Ovary (tissue), 10 donors: ENCODE measurements at places on chromosomes 11 and 22.

DNA sequence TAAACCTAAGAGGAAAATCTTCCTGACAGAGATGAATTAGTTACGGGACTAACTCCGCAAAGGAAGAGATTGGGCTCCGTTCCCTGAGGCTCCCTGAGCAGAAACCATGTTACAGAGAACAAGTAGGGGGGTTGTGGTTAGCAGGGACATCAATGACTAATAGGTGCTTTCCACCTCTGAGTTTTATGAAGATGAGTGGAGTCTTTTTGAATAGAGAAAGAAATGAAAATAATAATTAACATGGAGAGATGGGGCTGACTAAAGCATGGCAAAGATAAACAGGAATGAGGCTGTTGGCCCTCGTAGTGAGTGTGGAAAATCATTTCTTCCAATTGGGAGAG is 47.5 kb upstream of the PICALM start:
- no peak for DNase-seq

- DNase-seq: no peak
Observed at GRCh38 chr11:34488855-34489557, 24.6 kb downstream of the ELF5 start.

DNA sequence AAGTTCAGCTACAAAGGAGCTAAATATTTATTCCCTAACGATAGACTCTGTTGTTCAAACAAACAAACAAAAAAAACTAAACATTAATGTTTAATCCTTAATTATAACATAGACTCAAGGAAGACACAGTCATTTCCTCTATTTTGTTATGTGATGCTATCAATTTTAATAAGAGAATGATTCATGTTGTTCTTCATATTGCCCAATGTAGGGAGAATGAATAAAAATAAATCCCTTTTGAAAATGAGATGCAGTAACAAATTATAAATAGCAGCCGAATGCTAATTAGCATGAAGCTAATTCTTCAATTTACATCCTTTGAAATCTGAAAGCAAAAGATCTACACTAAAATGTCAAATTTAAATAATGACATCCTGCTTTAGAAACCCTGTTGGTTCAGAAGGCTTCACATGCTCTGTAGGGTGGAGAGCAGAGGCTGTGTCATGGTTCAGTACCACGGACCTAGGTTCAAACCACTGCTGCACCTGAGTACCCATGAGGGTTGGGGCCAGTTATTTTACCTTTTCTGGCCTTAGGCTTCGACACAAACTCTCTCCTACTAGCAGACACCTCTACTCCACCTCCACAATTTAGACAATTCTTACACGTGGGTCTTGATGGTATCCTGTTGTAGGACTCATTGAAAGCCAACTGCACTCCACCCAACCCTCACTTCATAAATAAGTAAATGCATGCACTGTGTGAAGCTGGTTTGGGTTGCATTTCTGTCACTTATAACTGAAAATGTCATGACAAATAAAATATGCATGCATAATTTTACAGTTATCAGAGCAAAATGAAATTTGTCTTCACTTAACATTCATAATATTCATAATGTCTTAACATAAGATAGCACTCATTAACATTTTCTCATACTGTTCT is 89.0 kb downstream of the RRAS2 start:
- DNase-seq: no peak

- DNase-seq: no peak
Observed at GRCh38 chr11:15291885-15292284, 177.2 kb downstream of the INSC start.

DNA sequence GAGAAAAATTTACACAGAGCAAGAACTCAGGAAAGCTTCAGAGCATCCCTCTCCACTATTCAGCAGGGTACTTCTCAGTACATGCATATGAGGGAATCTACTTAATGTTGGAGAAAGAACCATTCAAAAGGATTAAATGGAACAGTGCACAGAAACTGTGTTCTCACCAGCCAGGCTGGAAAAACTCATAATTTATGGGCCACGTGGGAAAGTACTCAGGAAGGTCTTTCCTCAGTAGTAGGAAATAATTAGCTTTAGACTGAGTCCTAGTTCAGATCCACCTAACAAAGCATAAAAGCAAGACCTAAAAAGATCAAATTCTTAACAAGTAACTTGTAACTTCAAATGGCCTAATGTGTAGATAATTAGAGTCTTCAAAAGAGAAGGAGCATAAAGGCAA is 134.0 kb downstream of the FAM76B start:
- DNase-seq: no peak

GRCh38 chr11:61053191-61053590 is 49.1 kb upstream of the CD5 start:
- no peak for DNase-seq

- DNase-seq: no peak
Observed at GRCh38 chr11:41579546-41579945, 120.1 kb upstream of the LRRC4C start.

GRCh38 chr11:117087446-117087845 is 10.8 kb downstream of the SIK3 start:
- DNase-seq: no peak

DNA sequence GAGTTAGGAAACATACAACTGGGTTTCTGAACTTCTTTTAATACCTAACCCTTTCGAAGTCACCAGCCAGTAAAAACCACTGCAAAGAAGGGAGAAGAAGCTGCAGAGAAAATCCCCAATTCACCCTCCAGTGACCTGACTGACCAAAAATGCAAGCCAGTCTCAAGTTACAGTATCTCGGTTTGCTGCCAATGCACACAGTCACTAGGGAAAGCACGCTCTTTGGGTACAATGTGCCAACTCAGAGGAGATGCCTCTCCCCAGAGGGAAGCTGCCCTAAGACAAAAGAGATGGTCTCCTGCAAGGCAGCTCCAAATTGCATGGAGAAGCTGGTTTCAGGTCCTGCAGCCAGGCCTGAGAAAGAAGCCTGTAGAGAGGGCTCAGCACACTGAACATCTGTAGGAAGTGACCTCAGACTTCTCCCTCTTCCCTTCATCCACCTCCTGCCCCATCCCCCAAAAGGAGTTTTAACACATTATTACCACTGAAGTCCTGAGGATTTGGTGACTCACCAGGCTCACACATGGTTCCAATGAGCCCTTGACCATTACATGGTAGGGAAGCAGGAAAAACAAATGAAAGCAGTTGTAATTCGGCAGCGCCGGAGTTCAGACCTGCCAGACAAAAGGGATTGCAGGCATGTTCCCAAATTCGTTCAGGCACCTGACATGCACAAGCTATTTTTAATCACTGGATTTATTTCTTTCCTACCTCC is 90.1 kb downstream of the ETS1 start:
- DNase-seq: peak; percentile 43

DNA sequence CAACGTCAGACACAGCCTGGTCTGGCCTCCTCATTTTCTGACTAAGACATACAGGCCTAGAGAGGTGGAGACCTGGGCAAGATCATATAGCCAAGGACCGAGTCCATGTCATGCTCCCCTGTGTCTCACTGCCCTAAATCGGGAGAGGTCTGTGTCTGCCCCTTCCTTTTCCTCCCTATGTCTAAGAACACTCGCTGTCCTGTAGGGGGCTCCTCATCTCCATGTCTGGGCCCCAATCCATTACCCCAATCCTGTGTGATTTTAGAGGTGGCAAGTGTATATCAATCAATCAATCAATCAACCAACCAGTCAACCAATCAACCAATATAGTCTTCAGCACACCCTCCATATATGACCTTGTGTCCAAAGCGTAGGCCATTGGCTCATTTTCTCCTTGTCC is 125.7 kb downstream of the KIRREL3 start:
- DNase-seq: no peak

GRCh38 chr11:119545978-119546915 is 123.3 kb upstream of the THY1 start:
- DNase-seq: no peak

DNA sequence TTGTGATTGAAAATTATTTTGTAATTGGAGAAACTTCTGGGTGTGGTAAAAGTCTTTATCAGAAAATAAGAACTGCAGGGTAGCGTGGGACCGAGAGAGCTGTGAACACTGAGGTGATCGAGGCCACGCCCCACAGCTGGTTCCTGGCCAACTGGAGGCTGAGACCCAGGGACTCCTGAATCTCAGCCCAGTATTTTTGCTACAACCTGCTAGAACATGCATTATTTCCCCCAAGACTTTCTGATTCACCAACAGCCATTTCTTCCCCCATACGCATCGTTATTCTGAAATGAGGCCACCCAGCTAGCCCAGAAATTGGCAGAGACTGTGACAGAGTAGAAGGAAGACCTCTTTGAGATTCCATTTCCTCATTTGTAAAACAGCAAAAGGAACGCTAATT is 3.4 kb upstream of the FGF19 start:
- no peak for DNase-seq

GRCh38 chr22:21937041-21937820 is 15.4 kb downstream of the PPM1F start:
- no peak for DNase-seq

GRCh38 chr11:114162719-114163123 is 103.2 kb downstream of the ZBTB16 start:
- peak; percentile 97 for DNase-seq

DNA sequence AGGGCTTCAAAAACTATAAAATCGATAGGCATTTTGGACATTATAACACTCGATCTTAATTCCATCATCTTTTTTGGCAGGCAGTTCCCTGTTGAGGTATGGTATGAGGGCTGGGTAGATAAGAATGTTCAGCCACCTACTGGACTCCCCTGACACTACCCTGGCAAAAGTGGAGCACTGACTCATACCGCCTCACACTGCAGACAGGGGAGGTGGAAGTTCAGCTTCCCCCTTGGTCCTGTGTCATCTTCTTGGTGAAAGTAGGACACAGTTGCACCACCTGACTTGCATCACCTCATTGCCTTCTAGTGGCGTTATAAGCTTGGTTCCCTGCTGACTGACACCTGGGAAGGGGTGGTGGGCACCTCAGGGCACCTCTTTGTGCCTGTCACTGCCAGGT is 30.4 kb downstream of the PAAF1 start:
- DNase-seq: no peak

DNA sequence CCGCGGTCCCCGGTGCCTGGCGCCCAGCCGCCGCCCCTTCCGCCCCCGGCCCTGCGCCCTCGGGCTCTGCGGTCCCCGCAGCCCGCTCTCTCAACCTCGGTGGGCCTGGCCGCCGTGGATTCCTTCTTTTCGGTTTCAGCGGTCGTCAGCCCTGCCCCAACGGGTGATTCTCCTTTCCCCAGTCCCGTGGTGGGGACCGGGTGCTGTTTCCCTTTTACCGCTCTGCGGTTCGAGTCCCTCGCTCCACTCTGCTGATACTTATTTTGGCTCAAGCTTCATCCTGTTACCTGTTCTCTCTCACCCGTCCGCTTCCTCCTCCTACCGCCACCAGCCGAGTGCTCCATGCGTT is 494 bp downstream of the ZDHHC5 start:
- DNase-seq: no peak

DNA sequence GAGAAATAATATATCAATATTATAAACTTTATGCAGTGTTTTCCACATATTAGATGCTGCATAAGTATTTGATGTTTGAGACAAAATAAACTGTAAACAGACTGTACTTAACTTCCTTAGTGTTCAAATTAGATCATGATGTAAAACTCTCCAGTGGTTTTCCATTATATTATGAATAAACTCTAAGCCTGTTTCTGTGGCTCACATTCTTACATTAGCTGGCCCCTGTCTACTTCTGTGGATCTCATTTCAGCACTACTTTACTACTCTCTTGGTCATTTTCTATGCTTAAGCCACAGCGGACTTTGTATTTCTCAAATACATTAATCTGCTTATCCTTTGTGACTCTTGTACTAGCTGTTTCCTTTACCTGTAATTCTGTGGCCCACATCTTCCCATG is 55.6 kb downstream of the ARHGEF12 start:
- DNase-seq: no peak

DNA sequence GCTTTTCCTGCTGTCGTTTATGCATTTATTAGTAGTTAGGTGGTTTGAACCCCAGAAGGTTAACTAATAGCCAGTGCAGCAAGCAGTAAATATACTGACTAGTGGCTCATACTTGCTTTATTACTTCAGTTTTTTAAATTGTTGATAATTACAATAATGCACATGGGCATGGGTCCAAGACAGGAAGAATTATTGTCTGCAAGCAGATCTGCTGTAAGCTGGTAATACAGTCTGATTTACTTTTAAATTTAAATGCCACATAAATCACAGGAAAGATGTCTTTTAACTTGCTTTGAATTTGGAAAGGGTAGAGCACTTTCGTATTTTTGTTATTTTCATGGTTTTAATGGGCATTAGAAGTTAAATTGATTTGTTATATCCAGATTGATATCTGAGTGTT is 27.1 kb downstream of the APLP2 start:
- no peak for DNase-seq

DNA sequence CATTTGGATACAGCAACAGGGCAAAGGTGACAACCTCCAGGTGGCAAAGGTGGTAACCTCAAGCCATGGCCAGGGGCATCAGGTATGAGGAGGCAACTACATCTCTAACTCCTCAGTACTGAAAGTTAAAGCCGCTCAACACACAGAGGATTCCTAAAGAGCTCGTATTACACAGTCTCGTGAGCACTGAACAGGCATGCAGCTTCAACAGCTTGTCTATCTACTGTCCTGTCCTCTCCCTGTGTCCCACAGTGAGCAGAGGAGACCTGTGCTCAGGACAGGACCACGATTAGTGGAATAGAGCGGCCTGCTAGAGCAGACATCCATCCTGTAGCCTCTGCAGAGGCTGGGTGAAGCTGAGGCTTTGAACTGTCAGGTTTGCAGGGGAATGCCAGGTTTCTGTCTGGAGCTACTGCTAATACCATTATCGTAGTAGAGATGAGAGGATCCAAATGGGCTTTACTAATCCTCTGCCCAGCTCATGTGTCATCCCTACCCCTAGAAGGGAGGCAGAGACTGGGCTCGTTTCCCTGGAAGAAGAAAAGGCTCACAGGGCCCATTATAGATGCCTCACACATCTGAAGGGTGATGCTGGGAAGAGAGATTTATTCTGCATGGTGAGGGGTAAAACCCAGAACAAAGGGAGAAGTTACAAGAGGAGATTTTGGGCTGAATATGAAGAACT is 415.2 kb downstream of the LARGE1 start:
- no peak for DNase-seq

GRCh38 chr22:34502821-34503220 is 563.1 kb upstream of the ISX start:
- no peak for DNase-seq

DNA sequence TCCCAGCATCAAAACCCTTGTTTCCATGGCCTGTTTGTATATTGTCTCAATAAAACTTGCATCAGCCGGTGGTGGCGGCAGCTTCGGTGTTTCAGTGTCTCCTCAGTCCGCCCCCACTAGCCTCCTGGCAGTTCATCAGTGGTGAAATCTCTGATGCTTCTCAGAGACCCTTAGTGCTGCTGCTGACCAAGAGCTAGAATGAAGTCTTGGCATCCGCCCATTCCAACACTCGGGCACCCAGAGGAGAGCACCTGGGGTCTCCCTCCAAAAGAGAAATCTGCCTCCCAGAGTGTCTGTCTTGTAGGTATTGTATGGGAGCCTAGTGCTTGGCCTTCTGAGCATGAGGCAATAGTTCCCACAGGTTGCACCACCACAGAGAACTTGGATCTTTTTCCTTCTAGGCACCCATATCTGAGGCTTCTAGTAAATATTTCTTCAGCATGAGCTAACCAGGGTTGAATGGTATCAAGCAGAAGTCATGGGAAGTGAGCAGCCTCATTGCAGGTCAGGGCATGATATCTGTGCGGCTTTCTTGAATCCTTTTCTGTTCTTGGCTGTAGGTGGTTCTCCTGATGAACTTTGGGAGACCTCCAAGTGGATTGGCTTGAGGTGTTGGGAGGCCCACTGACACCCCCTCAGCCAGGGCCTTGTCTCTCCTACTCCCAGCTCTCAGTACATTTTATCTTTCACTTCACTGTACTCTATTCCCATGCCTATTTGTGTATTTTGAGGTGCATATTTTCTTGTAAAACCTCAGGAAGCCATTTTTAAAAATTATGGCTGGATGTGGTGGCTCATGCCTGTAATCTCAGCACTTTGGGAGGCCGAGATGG is 13.2 kb upstream of the AIFM3 start:
- DNase-seq: no peak
